Omental fat pad (tissue), 4 donors: ENCODE measurements at places on chromosomes 5 and 9.

- no peak for DNase-seq
Observed at GRCh38 chr5:76257897-76258296, 145.2 kb upstream of the IQGAP2 start.

DNA sequence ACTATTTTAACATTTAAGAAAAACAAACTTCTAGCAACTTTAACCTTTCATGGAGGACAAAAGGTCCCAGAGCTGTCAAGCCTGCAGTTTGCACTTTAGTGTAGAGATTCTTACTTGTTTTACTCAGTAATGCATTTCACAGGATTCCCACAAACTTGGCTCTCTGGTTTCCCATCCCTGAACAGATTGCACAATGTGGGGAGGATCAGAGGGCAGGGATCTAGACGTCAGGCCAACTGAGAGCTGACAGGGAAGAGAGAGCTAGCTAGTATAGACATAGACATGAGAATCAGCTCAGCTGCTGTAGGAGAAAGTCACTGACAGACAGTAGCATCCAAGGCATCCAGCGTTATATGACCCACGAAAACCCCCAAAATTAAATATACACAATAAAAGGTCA lies 20.9 kb upstream of the BNIP1 start:
- no peak for DNase-seq

DNA sequence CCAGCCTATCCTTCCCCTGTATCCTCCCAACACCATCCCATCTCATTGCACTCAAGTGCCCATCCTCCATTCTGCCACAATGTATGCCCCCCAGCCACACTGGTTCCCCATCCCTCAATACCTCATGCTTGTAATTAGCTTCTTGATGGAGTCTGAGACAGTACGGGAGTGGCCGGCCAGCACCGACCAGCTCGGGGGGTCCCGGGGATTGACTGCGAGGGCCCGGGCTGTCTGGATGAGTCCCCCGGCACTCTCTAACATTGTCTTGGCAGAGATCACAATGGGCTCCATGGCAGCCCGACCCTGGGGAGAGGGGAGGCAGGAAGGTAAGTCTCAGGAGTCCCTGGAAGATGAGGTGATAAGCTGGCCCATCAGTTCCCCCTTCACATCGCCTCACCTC lies 17.2 kb upstream of the TPM2 start:
- DNase-seq, result no peak

- DNase-seq, result no peak
Observed at GRCh38 chr5:102801371-102801770, 46.3 kb downstream of the PAM start.

DNA sequence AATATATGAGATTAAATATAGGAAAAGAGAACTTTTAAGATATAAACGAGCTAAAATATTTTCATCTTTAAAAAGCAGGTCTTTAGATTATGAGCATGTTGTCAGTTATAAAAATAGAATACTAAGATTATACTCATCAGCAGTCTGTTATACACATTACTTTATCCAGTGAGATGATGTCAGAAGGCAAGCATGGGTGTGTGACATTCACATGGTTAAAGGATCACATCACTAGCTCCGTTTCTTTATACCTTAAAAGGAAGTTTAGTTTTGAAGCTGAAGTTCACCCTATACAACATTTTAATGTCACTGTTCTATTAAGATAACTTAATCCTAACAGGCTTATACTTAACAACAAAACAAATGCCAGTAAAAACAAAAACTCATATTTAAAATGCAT lies 59.6 kb downstream of the RICTOR start:
- no peak for DNase-seq

DNA sequence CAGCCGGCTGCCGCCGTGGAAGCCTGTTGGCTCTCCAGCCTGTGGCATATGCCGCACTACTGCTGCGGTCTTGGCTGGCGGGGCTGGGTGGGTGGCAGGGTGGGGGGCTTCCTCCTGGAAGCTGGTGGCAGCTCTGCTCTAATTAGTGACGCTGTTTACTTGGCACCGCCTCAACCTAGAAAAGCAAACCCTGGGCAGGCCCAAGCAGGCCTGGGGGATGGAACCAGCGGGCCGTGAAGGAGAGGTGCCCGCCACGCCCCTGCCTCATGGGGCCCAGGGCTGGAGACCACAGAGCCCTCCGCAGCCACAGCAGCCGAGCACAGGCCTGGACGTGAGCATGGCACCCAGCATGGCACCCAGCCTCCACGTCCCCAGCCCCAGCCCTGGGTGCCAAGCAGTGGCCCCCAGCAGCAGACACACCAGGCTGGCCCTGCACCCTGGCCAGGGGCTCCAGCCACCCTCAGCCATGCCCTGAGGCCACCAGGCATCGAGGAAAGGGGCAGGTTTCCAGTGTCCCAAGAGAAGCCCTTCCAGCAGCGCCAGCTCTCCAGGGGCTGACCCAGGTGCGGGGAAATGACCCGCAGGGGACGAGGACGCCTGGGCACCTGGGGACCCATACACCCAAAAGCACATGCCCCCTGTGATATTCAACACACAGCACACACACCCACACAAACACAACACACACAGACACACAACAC lies 5.4 kb upstream of the CCDC187 start:
- DNase-seq, result no peak

DNA sequence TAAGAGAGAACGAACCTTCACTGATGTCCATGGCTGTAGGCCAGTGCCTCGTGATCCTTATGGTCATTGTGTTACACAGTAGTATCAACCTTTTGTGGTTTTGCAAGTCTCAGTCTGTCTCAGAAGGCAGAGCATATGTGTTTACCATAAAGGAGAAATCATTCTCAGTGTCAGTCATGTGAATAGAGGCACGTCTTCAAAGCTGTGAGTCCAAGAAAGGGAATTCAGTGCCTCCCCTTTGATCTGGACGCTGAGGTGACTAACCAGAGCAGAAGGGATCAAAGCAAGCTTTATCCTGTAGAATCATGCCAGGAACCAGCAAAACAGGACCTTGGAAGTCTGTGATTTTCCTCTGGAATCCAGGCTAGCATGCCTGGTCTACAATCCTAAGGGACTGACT lies 433.9 kb downstream of the DNAH5 start:
- no peak for DNase-seq

DNA sequence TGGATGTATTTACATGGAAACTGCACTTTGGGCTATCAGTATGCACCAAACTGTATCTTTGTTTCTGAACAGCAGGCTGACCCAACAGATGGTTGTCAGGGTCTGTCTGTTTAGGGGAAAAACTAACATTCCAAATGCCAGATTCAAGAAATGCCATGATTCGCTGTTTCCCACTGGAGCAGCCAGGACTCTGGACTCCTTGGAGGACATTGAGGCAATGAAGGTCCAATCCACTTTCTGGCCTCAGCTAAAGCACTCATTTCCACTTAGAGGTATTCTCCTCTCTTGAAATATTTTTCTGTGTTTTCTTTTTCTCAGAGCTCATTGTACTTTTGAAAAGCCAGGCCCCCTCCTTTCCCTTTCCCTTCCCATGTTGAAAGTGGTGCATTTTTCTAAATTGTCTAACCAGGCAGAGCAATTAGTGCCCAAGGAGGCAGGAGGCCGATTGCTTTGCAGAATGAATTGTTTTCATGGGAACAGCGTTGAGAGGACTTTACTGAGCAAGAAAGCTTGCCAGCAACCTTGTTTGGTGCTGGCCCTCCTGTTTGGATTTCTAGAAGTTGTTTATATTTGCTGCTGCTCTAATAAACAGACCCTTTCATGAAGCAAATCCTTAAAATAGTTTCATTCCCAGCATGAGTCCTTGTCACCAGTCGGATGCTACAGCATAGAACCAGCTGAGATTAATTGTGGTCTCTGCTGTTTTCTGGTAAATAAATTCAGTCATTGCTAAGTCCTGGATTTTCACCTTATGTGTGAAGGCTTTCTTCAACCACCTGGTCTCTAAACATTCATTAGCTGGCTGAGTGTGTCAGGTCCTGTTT lies 132.8 kb upstream of the TAF11L2 start:
- DNase-seq, result no peak

GRCh38 chr9:36729906-36730305 lies 157.2 kb downstream of the MELK start:
- no peak for DNase-seq

DNA sequence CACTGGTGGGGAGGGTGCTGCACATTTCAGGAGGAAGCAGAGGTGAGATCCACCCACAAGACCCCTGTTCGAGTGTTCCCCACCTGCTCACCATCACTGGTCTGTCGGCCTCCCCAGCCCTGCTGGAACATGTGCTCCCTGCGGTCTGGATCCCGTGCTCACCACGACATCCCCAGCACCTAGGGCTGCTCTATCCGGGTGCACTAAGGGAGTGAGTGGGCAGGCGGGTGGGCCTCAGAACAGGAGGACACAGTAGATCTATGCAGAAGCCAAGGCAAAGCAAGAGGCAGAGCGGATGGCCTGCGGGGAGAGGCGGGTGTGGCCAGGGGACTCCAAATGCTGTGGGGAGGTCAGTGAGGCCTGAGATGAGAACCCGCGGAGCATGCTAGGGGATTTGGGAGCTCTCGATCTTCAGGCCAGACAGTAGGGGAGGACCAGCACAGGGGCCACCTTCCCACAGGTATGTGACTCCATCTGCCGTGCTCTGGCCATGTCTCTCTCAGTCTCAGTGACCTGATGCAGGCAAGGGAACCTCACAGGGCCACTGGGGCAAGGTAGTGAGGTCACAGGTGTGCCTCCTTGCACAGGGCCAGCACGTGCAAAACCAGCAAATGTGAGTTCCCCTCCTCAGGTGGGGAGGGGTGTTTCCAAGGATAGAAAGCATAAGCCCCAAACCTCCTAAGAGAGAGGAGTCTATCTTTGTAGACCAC lies 134.2 kb downstream of the ZNF354C start:
- no peak for DNase-seq

- DNase-seq, result no peak
Observed at GRCh38 chr5:55973296-55973695, 21.5 kb downstream of the IL6ST start.

- no peak for DNase-seq
Observed at GRCh38 chr9:126697330-126697729, 83.6 kb downstream of the LMX1B start.

DNA sequence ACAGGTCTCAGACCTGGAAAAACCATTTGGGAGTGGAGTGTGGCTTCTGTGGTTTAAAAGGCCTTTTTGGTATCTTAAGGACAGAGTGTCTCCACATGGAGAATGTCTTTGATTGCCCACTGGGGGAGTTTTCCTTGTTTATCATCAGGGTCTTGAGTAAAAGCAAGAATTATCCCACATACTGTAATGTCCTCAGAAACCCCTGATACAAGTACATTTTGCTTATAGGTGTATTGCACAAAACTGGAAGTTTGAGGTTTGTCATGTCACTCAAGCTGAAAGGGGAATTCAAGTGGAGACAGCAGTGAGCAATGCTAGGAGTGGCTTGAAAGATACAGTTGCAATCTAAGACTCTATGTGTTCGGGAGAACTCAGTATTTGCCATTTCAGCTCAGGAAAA lies 62.7 kb upstream of the GRAMD2B start:
- no peak for DNase-seq

GRCh38 chr5:77898385-77898784 lies 122.2 kb upstream of the TBCA start:
- no peak for DNase-seq

- no peak for DNase-seq
Observed at GRCh38 chr5:104556957-104557356, 994.4 kb upstream of the NUDT12 start.

DNA sequence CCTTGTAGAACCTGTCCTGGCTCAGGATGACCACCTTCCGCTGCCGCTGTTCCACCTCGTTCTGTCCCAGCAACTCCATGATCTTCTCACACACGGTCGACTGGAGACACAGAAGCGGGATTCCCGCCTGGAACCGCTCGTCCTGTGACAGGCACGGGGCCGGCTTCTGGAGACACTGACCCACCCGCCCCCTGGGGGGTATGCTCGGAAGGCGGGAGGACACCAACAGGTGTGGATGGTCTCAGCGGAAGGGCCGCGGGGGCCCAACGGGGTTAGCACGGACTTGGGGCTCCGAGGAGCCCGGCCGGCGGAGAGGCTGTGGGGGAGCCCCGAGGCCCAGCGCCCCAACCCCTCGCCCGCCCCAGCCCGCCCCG lies 530 bp downstream of the UCK1 start:
- no peak for DNase-seq

- DNase-seq, result no peak
Observed at GRCh38 chr9:125462861-125463291, 201.2 kb downstream of the GAPVD1 start.

DNA sequence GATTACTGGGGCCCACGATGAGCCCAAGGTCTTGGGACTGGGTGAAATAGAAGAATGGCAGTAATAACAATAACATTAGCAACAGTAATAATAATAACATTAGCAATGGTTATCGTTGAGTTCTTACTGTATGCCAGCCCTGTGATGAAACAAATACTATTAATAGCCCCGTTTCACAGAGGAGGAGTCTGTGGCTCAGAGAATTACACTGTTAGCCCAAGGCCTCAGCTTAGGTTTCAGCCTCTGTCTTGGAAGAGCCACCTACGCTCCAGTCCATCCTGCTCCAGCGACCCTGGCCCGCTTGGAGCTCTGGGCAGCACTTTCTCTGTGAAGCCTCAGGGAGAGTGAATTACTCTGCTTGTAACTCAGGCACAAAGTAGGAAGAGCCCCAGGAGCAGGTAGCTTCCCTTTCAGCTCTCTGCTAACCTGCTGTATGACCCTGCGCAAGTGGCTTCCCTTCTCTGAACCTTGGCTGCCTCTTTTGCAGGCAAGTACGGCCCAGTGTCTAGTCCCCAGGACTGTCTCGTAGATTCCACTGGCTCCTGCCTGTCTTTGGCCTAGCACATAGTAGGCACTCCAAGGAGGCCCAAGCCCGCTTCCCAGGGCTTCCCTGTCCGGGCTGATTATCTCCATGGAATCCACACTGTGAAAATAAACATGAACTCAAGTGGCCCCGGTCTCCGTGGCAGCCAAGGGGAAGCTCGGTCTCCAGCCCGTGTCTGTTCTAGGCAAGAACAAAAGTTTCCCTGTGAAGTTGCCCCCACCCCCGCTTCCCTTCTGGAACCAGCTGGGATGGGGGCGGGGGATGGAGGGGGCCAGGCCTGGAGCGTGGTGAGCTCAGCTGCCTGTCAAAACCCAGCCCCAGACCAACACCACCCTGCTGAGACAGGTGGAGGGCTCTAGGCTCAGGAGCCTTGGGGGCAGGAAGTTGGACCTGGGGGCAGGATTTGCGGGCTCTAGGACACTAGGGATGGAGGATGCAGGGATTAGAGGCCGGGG lies 26.2 kb upstream of the LMX1B start:
- DNase-seq, result no peak

DNA sequence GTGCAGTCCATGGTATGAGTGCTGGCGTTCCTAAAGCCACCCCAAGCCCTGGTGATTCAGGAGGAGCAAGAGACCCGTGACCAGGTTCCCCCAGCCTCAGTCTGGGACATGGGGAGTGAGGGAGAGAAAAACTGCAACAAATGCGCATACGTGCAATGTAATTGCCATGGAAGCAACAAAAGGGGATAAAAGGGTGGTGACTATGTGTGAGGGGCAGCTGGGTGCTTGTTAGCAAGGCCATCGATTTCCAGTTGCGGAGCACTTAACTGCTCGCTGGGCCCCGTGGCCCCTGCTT lies 709 bp upstream of the SH3PXD2B start:
- DNase-seq, result no peak

DNA sequence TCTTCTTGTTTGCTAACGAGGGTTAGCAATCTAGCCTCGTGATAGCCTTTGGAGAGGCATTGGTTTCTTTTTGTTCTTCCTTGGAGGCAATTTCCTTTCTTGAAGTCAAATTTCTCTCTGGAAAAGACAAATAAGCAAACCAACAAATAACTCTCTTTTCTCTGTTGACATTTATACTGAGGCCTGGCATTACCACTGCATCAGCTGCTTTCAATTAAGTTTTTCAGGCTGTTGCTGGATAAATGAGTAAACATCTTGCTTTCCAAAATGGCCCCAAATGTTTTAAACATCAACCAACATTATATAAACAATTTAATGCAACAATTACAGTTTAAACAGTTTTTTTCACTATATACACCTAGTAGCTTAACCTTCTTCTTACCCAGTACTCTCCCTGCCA lies 264.4 kb downstream of the HTR1A start:
- no peak for DNase-seq
